ENCODE measurements at places on chromosomes 11 and 22.

- DNase-seq: no peak
Observed at GRCh38 chr22:30955153-30955552, 13.4 kb downstream of the MORC2 start.

DNA sequence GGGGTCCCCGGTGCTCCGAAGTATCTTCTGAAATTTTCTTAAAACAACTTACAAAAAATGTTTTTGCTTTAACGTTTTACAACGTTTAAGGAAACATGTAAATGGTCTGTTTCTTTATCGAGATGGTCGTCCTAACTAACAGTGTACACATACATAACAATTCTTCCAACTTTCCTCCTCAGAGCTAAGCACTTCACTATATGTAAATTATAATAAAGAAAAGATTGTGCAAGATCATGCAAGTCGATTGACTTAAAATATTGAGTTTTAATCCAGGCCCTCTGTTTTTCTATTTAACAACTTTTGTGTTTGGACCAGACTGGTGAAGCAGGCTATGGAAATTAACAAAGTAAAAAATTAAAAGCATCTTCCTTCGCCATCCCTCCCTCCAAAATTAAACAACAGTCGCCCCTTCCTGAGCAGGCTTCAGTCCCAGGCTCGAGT is 4.9 kb downstream of the ALX4 start:
- DNase-seq: no peak

DNA sequence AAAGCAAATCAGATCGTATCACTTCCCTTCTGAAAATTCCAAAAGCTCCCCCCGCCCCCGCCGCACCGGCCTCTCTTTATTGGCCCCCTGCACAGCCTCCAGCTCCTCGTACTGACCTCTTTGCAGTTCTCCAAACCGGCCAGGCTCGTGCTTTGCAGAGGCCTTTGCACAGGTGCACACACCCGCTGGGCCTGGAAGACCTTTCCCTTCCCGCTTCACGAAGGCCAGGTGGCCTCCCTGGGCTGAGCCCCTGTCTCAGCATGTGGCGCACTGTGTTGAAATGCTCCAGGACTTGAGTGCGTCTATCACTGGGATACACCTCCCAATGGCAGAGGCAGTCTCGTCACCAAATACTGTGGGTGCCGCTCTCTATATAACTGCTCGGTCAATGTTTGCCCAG is 13.2 kb upstream of the ADA2 start:
- DNase-seq: no peak

DNA sequence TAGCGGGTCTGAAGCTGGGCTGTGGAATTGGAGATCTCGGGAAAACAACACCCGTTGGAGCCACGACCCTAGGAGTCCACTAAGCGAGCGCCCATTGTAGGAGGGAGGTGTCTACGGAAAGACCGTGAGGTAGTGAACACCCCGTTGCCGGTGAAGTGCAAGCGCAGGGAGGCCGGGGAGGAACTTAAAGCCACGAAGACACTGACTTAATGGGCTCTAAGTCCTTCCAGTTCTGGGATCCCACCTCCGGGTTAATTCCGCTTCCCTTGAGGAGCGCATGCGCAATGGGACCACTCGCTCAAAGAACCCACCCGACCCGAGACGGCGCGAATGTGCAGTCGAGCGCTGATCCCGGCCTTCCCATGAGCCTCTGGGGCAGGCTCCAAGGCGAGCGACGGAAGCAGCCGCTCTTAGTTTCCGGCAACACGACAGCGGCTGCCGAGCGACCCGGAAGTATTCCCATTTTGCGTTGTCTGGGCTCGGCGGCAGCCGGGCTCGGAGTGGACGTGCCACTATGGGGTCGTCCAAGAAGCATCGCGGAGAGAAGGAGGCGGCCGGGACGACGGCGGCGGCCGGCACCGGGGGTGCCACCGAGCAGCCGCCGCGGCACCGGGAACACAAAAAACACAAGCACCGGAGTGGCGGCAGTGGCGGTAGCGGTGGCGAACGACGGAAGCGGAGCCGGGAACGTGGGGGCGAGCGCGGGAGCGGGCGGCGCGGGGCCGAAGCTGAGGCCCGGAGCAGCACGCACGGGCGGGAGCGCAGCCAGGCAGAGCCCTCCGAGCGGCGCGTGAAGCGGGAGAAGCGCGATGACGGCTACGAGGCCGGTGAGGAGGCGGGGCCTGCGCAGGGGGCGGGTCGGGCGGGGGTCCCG is at the start of gene SART1:
SART1 (plus strand) TSS at position 468 of the 874 bp plus-strand sequence; CDS start at position 515, 47 bp downstream.
- peak; percentile 99 for DNase-seq

- DNase-seq: peak; percentile 98
Observed at GRCh38 chr11:47946682-47947559, 33.4 kb upstream of the PTPRJ start.

GRCh38 chr11:103433386-103434072 is 324.3 kb downstream of the DYNC2H1 start:
- DNase-seq: peak; percentile 94

- peak; percentile 48 for DNase-seq
Observed at GRCh38 chr22:29117799-29118477, 45.1 kb downstream of the KREMEN1 start.

- peak; percentile 78 for DNase-seq
Observed at GRCh38 chr11:60785806-60786361, 751 bp downstream of the MS4A10 start.

DNA sequence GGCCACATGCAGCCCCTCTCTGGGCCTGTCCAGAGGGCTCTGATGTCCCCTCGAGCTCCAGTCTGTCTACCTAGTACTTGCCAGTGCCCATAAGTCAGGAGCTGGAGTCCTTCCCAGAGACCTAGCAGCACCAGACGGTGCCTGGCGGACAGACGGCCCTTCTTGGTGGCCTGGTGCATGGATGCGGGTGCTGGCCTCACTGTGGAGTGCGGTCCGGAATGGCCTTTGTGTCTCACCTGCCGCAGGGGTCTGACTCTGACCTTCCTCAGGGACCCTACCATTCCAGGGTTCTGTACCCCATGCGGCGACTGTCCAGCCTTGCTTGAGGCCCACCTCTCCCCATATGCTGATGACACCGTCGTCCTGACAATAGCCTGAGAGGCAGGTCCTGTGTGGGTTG is 29.4 kb upstream of the SMIM38 start:
- DNase-seq: no peak

DNA sequence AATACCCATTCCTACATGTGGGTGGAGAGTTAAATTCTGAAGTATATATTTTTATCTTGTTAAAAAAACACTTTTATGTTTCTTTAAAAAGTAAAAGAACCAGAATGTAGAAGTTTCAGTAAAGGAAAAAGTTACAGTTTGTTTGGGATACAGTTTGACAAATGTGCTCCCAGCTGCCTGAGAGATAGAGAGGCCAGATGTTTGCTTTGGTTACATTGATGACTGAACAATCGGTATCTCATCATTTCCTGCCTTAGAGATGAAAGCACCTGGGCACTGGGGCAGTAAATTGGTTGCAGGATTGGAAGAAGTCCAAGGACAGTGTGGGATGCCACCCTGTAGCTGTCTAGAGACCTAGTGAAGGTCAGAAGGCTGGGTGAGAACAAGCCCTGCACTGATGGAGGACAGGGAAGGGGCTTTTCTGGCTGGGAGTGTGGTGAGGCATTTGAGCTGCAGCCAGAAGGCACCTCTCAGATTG is 16.6 kb downstream of the MED15 start:
- DNase-seq: no peak

DNA sequence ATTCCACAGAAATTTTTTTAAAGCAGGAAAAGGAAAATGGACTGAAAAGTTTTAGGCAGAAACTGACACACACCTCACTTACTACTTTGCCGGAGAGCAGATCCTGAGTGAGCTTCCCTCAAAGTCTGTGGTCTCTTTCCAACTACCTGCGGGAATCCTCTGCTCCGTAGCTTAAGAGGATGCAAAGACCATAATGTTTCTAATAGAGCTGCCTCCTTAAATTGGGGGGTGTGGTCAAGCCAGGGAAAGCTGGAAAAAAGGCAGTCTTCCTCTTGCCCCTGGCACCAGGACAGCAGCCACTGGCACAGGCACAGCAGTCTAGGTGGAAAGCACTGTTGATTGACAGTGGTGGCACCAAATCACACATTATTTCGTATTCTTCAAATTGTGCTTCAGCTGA is at the start of gene ETS1:
ETS1 (minus strand) TSS at position 144 of the 400 bp plus-strand sequence. CDS start 14,428 bp downstream, outside the sequence.
- no peak for DNase-seq

GRCh38 chr11:67584881-67585873 is 1.6 kb downstream of the GSTP1 start:
- DNase-seq: peak; percentile 30
